ENCODE measurements at places on chromosomes 4 and X.

DNA sequence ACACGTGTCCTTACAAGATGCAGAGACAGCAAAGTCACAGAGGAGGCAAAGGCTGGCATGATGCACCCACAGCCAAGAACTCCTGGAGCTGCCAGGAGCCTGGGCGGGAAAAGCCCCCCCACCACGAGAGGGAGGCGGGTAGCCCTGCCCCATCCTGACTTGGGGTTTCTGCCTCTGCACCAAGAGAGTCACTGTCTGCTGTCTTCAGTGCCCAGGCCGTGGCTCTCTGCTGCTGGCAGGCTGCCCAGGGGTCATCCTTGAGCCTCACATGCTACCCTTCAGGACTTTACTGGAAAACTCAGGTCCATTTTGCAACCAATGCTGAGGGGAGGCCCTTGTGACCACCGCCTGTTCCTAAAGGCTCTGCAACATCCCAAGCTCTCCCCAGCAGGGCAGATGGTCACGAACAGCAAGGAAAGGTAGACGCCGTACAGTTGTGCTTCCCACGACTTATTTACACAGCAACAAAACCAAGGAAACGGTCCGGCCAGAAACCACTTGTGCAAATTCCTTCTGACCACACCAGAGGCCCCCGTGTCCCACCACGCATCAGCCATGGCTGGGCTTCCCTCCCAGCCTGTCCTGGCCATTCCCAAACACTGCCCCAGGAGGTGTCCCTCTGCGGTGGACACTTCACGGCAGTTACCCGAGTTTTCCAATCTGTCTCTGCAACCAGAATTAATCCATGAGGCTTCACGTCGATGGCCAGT lies 56.9 kb downstream of the ACOX3 start:
- DNase-seq, result no peak

DNA sequence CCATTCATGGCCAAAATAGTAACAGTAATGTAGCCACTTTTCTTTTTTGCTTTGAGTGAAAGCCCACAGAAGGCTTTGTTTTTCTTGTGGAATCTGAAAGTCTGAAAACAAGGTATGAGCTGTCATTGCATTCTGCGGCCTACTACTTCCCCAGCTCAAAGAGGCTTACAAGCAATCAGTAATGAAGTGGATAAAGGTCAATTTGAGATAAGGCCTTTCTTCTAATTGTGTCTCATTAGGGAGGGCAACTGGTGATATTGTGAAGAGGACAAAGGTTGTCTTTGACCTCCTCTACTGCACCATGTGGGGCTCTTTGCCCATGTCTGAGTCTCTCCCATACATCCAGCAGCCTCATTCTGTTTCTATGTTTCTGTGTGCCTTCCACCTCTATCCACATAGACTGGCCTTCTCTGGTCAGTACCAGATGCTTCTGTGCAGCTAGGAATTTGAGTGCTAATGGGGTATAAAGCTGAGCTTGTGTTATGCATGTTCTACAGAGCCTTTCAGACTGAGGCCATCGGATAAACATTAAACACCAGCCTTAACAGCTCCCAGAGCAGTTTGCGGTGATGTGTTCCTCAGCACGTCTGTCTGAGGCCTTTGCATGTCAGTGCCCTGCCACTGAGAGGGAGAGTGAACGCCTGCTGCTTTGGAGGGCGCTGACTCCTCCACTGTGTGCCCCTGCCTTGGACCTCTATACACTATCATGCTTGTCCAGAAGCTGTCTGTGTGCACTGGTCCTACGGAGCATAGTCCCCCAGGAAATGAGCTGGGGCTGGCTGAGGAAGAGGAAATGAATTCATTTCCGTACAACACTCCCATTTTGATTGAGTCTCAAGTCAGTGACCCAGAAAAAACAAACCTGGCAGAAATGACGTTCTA lies 80.2 kb downstream of the SH2D1A start:
- peak; percentile 10 for DNase-seq

DNA sequence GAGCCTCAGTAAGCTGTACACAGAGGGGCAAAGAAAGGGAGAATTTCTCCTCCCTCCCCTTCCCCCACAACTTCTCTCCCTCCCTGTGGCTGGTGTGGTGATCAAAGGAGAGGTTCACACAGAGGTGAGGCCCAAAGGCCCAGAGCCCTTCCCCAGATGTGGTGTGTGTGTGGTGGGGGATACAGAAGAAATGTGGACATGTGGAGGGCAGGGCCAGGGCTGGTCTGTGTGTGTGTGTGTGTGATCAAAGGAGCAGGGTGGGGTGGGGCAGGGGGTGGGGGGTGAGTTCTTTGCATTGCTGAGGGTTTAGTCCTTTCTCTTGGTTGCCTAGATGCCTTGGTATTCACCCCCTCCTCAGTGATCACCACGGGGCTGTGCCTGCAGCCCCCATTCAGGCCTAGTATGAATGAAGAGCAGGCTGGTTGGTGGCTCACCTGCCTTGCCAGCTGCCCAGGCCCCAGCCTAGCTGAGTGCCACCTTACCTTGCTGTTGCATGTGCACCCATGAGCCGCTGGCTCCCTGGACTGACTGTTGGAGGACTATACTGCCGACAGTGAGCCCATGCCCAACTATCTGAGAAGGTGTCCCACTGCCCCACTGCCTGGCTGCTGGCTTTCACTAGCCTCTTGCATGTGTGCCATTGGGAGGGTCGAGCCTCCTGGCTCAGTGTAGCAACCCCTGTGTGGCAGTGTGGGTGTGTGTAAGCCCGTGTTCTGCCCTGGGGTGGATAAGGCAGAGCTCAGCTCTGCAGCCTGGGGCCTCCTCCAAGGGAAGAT lies 101.9 kb downstream of the EFNB1 start:
- no peak for DNase-seq

DNA sequence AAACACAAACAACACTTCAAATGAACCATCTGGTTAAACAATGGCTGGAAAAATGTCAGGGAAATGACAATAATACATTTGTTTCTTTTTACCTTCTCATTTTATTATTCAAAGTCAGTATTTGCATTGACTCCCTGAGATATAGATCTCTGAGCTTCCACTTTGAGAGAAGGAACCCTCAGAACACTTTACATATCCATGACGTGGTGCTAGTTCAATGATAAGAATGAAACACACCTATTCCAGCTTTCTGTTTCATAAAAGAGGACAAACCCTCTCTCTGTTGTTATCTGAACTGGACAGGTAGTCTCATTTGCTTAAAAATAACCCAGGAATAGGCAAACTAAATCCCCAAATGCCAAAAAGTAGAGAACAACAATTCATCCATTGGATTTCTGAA lies 65.3 kb upstream of the CCSER1 start:
- DNase-seq, result no peak

DNA sequence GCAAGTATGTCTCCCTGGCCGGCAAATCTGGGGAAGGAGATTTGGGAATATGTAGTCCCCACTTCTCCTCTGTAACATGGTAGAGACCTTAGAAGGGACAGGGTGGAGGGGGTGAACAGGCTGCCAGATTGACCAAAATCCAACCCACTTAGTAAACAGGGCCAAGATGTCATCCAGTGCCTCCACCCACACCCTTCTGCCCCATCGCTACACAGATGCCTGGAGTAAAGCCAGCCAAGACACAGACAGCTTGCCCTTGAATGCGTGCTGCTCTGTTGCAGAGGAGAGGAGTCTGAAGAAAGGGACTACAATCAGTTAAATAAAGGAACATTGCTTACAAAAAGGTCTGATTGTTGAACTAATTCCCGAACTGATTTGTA lies 160.1 kb upstream of the LDB2 start:
- DNase-seq, result no peak

- DNase-seq, result peak; percentile 82
These were observed 133.8 kb downstream of the PALLD start for GRCh38 chr4:168630445-168631187.

GRCh38 chr4:985123-985830 lies 1.6 kb upstream of the IDUA start:
- DNase-seq, result no peak

DNA sequence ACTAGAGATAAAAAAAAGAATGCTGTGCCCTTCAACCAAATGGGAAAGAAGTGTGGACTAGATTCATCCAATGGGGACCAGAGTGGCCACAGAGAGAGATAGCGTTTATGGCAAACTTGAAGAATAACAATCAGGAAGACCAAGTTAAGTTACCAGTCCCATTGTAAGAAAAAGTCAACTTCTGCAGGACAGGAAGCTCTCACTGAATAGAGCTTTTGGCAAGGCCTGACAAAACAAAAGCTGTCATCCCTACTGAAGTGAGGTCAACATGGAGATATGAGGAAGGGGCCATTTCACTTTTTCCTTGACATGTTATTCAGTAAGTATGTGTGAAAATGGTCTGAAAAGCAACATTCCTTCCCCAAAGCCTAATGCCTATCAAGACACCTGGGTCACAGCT lies 111.8 kb upstream of the KLHL13 start:
- DNase-seq, result no peak

- no peak for DNase-seq
These were observed 22.3 kb upstream of the SORCS2 start for GRCh38 chr4:7170012-7170411.

GRCh38 chr4:158609116-158609515 lies 62.6 kb downstream of the C4orf46 start:
- no peak for DNase-seq

GRCh38 chrX:155873188-155873587 lies 8.0 kb upstream of the VAMP7 start:
- no peak for DNase-seq

DNA sequence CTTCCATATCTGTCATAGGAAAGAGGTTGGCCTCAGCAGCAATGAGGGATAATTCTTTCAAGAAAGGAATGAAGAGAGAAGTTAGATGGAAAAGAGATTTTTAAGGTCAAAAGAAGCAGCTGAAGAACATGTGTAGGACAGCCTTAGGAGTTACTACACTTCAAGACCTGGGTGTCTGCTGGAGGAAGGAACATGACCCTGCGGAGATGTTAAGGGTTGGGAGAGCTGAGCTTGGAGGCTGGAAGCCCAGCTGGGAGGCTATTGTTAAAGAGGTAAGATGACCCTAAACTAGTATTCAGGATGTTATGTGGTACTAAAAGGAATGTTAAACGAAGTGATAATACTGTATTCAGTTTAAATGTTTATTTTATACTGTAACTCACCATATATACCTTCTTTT lies 15.0 kb downstream of the HADH start:
- DNase-seq, result no peak

DNA sequence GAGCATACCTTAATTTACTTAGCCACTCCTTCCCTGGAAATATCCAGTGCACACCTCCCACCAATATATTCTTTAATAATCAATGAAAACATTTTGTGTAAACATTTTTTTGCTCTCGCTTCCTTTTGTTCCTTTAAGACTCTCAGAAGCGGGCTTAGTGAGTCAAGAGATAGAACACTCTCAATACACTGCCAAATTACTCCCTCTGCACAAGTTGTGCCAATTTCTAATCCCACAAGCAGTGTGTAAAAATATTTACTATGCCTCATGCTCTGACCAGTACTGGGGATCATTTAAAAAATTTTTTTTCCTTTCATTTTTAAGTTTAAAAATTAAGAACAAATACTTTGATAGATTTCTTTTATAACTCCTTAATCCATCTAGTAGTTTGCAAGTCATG lies 5.1 kb downstream of the MORF4L2 start:
- no peak for DNase-seq

DNA sequence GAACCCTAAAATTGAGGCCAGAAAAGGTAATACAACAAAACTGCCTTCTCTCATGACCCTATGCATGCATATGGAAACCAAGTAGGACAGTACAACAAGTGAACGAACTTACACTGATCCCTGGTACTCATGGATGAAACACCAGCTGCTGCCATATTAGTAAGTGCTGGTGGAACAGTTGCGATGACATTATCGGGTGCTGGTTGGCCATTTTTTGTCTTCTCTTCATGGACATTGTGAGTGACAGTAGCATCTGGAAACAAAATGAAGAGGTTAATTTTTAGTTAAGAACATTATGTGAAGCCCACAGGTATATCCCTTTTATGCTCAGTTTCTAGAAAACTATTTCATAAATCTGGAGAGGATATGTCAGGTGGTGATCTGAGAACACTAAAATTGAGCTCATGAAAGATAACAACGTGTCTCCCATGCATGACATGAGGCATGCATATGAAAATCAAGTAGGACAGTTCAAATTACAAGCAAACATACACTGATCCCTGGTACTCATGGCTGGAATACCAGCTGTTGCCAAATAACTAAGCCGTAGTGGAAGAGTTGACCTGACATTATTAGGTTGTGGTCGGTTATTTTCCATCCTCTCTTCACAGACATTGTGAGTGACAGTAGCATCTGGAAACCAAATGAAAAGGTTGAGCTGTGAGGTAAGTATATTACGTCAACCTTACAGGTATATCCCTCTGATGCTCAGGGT lies 74.2 kb upstream of the CT45A1 start:
- DNase-seq, result no peak

DNA sequence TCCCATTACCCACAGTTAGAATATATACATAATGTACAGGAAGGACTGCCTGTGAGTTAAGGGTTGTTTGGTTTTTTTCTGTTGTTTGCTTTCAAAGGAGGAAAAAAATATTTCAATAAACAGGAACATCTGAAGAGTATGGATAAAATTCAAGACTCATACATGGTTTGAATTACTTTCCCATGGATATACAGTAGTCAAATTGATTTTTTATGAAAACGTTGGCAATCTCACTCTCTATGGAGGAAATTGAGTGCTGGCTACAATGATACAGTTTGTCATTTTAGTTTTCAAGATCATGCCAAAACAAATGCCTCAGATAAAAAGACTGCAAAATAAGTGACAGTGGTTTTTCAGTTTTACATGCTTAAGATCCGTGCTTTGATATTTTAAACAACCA lies 116.6 kb downstream of the SH3RF1 start:
- DNase-seq, result no peak

DNA sequence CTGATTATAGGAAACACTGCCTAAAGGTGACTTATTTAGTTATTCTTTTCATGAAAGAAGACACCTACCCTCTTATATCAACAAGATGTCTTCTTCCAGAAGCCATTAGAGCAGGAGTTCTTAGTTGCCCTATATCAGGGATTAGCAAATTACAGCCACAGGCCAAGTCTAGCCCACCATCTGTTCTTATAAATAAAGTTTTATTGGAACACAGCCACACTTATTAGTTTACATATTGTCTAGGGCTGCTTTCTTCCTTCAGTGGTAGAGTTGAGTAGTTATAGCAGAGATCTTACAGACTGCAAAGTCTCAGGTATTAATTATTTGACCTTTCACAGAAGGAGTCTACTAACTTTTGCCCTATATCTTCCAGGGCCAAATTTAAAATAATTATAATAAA lies 157.2 kb upstream of the NOCT start:
- DNase-seq, result no peak

GRCh38 chr4:36189511-36190226 lies 54.6 kb downstream of the ARAP2 start:
- DNase-seq, result no peak

GRCh38 chrX:150240643-150240970 lies 122.5 kb upstream of the MAMLD1 start:
- no peak for DNase-seq

GRCh38 chr4:7781993-7782392 lies 157.7 kb downstream of the AFAP1 start:
- DNase-seq, result no peak

GRCh38 chr4:23105759-23106370 lies 413.1 kb downstream of the GBA3 start:
- no peak for DNase-seq

- peak; percentile 28 for DNase-seq
These were observed 606.2 kb downstream of the KLHL13 start for GRCh38 chrX:117510453-117510852.

Data from COLO829 (cell line).